ENCODE measurements at places on chromosomes 4 and X.

DNA sequence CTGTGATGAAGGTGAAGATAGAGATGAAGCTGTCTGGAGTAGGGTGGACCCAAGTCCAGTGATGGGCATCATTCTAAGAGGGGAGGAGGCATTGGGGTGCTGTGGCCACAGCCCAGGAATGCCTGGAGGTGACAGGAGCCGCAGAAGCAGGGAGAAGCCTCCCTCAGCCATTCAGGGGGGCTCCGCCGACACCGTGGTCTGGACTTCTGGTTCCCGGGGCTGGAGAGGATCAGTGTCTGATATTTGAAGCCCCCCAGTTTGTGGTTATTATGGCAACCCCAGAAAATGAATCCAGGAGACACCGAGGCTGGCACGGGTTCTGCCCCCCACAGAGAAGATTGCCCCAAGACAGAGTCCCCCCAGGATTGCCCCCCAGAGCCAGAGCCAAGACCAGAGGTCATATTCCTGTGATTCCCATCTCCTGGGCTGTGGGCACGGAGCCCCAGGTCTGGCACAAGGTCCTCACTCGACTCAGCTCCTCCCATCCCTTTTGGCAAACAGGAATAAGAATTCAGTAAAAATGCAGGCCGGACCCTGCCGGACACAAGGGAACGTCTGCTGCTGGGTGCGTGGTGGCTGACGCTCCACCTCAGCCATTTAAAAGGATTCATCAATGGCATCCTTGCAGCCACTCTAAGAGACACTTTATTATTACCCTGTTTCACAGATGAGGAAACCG lies 116.6 kb downstream of the CPZ start:
- no peak for DNase-seq

DNA sequence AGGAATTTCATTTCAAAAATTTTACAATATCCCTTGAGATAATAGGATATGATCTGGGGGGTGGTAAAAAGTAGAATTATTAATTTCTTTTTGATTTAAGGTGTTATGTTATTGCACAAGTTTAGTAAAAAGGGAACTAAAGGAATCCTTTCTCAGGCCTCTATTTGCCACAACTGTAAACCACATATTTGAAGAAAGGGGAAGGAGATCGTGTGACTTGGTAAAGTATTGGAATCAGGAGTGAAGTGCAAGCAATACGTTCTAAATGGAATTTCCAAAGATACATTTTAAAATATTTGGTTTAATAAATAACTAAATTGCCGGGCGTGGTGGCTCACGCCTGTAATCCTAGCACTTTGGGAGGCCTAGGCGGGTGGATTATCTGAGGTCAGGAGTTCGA lies 35.3 kb upstream of the SCRG1 start:
- DNase-seq, result no peak

DNA sequence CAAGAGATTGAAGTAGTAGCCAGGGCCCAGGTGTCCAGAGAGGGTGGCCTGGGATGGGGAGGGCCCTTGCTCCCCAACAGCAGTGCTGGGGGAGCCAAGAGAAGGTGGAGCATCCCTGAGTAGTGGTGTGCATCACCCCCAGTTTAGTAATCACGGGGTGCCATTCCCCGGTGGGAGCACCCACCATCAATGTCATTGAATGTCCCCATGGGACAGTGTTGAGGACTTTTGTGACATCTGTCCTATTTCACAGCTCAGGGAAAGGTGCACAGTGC lies 4.4 kb upstream of the CPZ start:
- DNase-seq, result no peak

DNA sequence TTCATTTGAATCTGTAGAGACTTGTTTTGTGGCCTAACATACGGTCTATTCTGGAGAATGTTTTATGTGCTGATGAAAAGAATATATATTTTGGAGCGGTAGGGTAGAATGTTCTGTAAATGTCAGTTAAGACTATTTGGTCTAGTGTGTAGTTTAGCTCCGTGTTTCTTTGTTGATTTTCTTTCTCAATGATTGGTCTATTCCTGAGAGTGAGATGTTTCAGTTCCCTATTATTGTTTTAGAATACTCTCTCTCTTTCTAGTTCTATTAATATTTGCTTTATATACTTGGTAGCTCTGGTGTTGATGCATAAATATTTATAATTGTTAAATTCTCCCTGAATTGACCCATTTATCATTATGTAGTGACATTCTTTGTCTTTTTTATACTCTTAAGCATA lies 236.5 kb downstream of the GLUD2 start:
- DNase-seq, result no peak

GRCh38 chr4:26372525-26373172 lies 51.8 kb downstream of the RBPJ start:
- peak; percentile 19 for DNase-seq
